Dorsolateral prefrontal cortex (tissue), 122 donors: ENCODE measurements at places on chromosomes 3 and 15. TPM values are rescaled to one million over a fixed set of nuclear protein-coding genes. Genes with fewer than 3 reads are reported as not detected.

- DNase-seq: no peak
These were observed 8.2 kb downstream of the PCSK6 start for GRCh38 chr15:101481381-101481705.

ROBO1 gene
- 50.3 TPM for total RNA-seq

DNAH12 gene
- 0.63 TPM for total RNA-seq

DNA sequence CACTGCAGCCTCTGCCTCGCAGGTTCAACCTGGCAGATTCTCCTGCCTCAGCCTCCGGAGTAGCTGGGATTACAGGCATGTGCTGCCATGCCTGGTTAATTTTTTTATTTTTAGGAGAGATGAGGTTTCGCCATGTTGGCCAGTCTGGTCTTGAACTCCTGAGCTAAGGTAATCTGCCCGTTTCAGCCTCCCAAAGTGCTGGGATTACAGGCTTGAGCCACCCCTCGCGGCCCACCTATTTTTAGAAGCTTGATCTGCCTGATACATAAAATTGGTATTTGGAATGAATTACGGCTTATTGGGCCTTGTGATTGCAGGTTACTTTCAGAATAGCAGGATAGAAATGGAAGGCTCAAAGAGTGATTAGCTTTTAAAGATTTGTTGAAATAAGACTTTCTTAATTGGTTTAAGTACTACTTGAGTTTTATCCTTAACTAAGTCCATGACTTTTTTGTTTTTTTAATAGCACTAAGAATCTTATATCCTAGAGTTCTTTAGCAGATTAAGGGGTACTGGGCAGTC lies 25.0 kb downstream of the GMPS start:
- no peak for DNase-seq

GRCh38 chr15:88023914-88024313 lies 232.6 kb downstream of the NTRK3 start:
- no peak for DNase-seq

DNA sequence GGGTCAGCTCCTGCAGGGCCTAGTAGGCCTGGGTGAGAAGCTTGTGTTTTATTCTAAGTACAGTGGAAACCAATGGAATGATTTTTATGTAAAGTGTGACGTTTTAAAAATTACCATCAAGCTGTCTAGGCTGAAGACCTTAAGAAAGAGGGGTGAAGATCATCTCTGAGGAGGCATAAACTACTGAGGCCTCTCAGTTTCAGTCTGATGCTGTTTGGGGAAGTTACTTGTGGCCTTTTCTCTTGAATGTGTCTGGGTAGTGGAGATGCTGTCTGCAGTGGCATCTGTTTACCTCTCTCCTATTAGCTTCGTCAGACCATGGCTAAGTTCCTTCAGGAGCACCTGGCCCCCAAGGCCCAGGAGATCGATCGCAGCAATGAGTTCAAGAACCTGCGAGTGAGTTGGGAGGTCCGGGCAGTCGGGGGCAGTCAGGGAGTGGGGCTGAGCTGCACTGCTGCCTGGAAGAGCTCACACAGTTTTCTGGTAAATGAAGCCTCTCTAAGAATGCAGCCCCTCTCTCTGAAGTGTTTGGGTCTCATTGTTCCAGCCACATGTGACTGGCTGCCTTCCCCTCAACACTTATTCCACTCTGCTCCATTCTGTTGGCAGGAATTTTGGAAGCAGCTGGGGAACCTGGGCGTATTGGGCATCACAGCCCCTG lies 1.9 kb downstream of the IVD start:
- no peak for DNase-seq

DNA sequence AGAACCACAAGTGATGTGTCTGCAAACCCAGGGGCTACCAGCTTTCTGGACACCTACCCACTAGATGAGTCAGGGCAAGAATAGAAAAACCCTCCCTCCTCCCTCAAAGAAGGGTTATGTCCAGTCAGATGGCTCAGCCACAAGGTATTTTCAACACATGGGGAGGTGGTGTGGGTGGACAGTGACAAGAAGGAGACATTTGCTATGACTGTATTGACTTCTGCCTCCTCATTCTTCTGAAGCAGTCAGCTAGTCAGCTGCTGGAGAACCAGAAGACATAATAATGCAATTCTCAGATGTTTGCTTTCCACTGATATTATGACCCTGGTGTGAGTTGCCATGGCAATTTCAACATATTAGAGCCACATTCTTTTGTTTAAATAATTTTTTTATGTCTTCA lies 66.7 kb upstream of the GOLGA8B start:
- no peak for DNase-seq

DNA sequence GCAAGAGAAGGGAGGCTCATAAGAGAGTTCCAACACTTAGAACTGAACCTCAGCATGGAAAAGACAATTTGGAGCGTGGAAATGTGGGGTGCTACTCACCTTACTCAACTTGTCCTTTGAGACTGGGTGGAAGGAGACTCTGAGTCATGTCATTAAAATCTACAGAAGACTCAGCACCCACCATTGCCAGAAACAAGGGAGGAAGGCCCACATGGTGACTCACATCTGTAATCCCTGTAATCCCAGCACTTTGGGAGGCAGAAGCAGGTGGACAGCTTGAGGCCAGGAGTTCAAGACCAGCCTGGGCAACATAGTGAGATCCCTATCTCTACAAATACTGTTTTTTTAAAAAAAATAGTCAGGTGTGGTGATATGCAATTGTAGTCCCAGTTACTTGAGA lies 161.9 kb upstream of the UBE3A start:
- no peak for DNase-seq
